ENCODE measurements at places on chromosomes 2 and 18. TPM values are rescaled to one million over a fixed set of nuclear protein-coding genes. Genes with fewer than 3 reads are reported as not detected.
A peak's percentile ranks its signal among the peaks of the same experiment; 100 is the strongest.

The TMBIM1 gene
- 170 TPM for total RNA-seq

The GPBAR1 gene
- total RNA-seq, result not detected

The GALNT3 gene
- not detected for total RNA-seq

The DNAJC5G gene
- not detected for total RNA-seq

The IL36A gene
- total RNA-seq, result not detected

The DSC3 gene
- not detected for total RNA-seq

The ST3GAL5 gene
- total RNA-seq, result 18.7 TPM

The RNF25 gene
- total RNA-seq, result 63.0 TPM

The MGAT5 gene
- 31.8 TPM for total RNA-seq

The SP140L gene
- total RNA-seq, result 13.0 TPM

The NCKAP5 gene
- total RNA-seq, result 3.7 TPM

The CAPN14 gene
- not detected for total RNA-seq

The IL36G gene
- not detected for total RNA-seq

The SH3RF3 gene
- 3.6 TPM for total RNA-seq

The PAX8 gene
- total RNA-seq, result 1.8 TPM

The WDR12 gene
- 67.3 TPM for total RNA-seq

The RUFY4 gene
- not detected for total RNA-seq

The UGT1A1 gene
- not detected for total RNA-seq

The DES gene
- total RNA-seq, result 30.0 TPM

The SDC1 gene
- 241 TPM for total RNA-seq

The PTPRN gene
- total RNA-seq, result 19.3 TPM

DNA sequence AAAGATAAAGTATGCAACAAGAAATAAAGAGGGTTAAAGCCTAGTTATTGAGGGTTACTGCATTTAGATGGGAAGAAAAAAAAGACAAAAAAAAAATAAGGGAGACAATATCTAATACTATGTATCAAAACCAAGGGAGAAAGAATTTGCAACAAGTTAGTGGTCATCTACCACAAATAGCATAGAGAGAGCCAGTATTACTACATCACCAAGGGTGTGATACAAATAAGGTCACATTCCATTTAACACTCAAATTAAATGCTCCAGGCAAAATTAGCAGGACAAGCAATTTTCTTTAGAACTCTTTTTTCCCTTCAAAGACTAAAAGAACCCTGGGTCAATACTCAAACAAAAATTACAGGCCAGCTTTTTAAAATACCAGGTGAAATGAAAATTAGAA lies 115.1 kb upstream of the GULP1 start:
- DNase-seq, result no peak

GRCh38 chr2:232693344-232693743 lies 3.8 kb upstream of the GIGYF2 start:
- no peak for DNase-seq

DNA sequence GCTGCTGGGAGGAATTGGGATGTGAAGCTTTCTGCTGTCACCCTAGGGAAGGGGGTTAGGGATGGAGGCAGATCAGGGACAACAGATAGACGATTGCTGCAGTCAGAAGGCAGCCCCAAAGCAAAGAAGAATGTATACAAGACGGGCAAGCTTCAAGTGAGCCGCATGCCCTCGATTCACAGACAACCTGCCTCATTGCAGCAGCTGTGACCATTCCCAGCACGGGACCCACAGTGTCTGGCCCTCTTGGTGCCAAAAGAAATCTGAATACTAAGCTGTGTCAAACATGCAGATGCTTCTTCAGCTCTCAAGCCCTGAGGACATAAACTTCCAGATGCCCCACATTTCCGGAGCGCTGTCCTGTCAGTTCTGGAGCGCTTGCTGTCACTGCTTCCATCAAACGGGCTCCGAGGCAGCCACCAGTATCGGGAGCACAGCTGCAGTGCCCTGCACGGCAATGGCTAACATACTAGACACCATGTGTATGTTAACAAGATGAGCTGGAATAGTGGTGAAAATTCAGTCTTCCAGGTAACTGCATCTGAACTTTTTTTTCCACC lies 33.8 kb downstream of the PRELID3A start:
- no peak for DNase-seq

DNA sequence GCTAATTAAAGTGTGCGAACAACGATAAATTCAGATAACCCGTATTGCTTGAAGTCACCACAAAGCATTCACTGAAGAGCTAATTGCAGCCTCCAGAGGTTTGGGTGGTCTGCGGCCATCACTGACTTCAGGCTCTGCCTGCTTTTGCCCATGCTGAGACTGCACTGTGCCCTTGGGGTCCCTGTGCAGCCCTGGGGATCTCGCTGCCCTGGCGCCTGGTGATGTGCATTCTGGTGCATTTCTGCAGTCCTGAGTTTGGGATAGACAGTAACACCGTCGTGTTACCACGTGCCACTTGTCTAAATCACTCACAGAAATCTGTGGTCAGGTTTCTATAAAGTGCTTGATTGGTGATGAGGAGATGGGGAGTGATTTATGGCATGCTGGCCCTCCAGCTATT lies 27.6 kb downstream of the LDLRAD4 start:
- DNase-seq, result no peak

- DNase-seq, result peak; percentile 69
Observed at GRCh38 chr18:50878345-50879301, at the start of gene ME2. TSS of gene ME2 (plus strand) at chr18:50879118. CDS start at chr18:50895821, 16,703 bp downstream.

DNA sequence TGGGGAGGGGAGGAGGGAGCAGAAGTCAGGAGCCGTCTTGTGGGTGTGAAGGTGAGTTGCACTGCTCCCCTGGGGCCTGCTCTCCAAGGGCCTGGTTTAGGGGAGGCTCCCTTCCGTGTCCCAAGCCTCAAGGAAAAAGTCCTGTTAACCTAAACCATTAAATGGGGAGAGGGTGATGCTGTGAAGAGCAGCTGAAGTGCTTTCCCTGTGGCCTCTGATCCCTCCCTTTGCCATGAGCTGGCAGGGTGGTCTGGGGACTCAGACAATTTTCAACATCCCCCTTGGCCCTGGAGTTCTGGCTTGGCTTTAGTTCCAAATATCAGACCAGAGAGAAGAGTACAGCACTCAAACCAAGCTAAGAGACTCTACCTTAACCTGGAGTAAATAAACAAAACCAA lies 692 bp upstream of the POMC start:
- DNase-seq, result no peak

DNA sequence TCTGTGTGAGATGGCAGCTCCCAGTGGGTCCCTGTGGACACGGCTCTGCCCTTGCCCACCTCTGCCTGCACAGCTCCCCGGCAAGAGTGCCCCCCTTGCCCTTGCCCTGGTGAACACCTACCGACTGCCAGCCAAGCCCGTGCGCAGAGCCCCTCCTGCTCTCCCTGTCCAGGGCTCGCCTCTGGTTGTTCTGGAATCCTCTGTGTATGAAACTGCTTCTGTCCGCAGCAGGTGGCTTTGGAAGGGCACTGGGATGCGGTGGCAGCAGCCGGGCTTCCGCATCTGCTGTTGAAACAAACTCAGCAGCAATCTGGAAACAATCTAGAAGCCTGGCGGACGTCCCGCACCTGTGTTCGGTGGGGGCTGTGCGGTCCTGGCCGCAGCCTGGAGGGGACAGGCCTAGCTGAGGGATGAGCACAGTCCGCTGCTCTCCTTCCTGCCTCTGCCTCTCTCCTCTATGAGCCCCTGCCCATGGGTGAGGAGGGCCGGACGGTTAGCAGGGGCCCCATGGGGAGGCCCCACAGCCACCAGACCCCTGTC lies 34.0 kb upstream of the KLF11 start:
- DNase-seq, result no peak

DNA sequence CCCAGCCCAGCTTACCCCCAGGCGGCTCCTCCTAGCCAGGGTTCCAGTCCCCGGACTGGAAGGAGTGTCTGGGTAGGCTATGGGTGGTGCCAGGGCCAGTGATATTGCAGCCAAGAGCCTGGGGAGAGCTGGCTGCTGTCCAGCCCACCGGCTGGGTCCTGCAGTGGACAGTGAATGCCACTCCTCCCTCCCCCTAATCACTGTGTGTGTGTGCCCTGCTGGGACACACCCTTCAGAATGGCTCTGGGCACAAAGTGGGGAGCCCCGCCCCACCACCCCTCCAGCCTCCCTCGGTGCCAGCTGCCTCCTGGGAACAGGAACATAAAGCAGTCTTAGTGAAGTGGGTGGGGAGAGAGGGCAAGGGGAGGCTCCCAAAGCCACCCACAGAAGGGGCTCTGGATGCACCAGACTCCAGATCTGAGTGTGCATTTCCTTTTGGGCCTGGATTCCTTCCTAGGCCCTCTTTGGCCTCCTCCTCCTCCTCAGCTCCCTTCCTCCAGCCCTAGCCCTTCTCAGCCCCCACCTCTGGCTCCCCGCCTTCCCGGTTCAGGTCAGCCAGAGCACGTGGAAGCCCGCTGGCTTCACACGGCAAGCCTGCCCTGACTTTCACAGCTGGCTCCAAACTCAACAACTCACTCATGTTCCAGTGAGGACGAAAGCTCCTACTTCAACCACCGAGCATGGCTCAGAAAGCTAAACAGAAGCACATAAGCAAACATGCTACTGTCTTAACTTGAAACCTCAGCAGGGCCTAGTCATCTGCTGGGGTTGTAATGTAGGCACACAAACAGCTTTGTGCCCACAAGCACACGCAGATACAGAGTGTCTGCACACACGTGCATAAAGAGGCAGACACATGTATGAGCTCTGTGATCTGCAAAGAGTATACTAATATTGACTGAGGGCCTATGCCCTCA lies 209.2 kb upstream of the SMAD2 start:
- peak; percentile 60 for DNase-seq

DNA sequence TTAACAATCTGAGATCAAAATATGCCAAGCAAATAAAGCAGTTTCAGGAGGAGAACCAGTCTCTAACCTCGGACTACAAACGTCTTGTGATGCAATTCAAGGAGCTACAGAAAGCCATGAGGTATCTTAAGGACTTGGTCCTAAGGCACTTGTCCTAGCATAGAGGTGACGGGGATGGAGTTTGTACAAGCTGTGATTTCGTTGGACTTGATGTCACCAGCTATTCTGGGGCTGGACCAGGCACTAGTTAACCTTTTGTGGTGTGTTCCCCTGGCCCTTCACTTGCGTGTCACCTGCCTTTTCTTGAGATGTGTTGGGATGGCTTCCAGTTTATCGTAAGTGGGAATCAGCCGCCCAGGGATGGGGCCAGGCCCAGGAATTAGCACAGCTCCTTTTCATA lies 33.7 kb downstream of the OTOF start:
- no peak for DNase-seq

DNA sequence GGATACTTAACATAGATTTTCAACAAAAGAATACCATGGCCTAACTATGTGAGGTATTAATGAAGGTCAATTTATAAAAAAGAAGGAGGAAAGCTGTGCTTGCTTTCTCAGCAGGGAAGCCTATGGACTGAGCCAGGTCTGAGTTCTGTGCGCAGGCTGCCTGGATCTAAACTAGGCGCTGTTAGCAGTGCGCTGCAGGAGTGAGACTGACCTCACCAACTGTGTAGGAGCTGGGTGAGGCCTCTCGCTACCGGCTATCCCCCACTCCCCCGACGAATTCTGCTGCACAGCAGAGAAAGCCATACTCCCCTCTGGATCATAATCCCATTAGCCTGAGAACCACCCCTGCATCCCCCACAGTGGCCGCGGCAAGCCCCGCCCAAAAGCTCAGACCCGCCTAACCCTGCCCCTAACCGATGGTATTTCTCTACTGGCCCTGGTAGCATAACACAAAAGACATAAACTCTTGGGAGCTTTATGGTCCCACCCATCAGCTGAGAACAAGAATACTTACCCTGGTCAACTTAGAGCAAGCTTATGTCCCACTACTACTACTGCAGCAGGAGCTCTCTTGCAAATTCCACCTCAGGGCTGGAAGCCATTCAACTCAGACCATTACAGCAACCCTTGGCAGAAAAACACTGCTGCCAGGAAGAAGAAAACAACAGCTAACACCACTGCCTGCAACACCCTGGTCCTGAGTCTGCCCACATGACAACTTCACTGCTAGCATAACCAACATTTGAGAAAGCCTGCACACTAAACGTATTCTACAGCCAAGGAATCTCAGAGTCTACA lies 28.0 kb downstream of the SULT1C2 start:
- DNase-seq, result no peak

- DNase-seq, result no peak
Observed at GRCh38 chr2:121052023-121052422, 233.0 kb downstream of the TFCP2L1 start.

DNA sequence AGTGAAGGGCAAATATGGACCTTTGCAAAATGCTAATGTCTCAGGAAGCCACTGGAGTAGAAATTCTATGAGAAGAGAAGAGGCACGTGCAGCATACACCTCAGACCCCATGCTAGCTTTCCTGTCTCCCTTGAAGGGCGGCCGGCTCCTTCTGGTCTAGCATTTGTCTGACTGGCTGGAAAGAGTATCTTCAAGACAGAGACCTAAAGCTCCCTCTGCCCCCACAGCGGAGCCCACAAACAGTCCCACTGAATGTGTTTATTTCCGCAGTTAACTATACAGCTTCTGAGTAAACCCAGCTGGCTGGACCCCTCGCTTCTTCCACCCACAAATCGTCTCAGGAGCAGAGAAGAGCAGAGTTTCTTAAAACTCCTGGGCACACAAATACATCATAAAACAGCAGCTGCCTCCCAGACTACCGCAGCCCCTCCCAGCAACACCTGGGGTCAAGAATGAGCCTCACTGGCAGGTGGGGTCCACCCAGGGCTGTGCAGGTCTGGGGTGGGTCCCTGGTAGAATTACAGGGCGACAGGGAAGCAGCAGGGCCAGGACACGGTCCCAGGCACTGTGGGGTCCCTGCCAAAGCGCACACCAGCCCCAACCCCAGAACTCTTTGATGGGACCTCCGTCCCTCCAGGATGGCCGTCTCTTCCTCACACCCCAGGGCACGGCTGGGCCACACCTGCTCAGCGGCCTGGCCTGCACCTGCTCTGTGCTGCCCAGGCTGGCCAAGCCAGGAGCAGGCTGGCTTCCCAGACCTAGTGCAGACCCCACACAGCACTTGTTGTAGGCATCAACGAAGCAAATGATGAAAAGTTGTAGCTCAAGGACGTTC lies 103.8 kb downstream of the PXDN start:
- DNase-seq, result no peak

DNA sequence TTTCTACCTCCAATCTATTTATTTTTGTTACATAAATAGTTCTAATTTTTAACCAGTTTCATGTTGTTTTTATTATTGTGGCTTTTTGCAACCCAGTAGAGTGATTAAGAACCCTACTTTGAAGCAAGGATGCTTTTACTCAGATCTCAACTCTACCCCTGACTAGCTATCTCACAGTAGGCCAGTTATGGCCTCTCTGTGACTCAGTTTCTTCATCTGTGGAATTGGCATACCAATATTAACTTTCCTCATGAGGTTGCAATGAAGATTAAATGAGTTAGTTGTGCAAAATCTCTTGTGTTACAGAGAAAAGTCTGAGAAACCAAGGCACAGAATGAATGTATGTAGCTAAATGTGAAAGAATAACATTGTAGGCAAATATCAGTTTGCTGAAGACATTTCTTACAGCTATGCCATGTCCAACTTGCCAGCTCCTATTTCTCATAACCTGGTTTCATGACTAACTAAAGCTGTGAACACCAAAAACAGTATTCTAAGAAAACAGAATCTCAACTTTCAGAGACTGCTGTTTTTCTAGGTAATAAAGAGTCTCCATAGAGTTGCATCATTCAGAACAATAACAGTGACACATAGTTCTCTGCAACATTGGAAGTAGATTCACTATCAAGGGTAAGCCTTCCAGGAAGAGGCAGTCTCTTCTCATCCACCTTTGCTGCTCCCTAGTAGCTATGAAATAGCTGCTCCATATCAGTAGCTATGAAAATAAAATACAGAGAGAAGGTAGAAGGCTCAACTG lies 33.2 kb upstream of the CYTIP start:
- DNase-seq, result no peak

GRCh38 chr2:152065945-152066344 lies 32.9 kb downstream of the CACNB4 start:
- no peak for DNase-seq

GRCh38 chr18:74702950-74703349 lies 105.3 kb downstream of the ZNF407 start:
- no peak for DNase-seq

Data from A172 (cell line).